GM12892 (cell line): ENCODE measurements at places on chromosomes 2 and 18.

- no peak for DNase-seq
These were observed 48.5 kb downstream of the MAP4K4 start for GRCh38 chr2:101745711-101746694.

- DNase-seq, result no peak
These were observed 67.2 kb upstream of the HDAC4 start for GRCh38 chr2:239467956-239468490.

GRCh38 chr2:130391058-130391871 is 35.4 kb downstream of the PTPN18 start:
- peak; percentile 69 for DNase-seq

- no peak for DNase-seq
These were observed 142.5 kb downstream of the CDH19 start for GRCh38 chr18:66461344-66461743.

GRCh38 chr2:157839162-157839801 is 36.8 kb downstream of the ACVR1 start:
- DNase-seq, result no peak

- DNase-seq, result no peak
These were observed 119.2 kb upstream of the ACVR1C start for GRCh38 chr2:157747695-157748370.

GRCh38 chr2:198161151-198161550 is 356.8 kb downstream of the PLCL1 start:
- no peak for DNase-seq

DNA sequence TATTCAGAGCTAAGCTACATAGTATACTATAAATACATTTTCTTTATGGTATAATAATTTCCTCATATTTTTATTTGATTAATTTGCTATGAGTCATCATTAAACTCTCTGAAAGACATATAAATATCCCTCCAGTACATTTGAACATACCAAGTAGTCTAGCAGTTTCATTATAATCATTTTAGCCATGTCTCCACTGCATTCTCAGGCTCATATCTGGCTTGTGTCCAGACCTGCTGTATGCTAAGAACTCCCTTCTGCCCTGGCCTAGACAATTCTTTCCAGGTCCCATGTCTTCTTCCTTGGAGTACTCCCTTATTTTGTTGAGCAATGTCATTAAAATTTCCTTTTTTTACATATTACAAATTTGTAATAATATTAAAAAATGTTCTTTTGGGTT is 16.6 kb upstream of the DYNC1I2 start:
- no peak for DNase-seq

- DNase-seq, result no peak
These were observed 48.7 kb downstream of the SCN3A start for GRCh38 chr2:165155152-165155551.

DNA sequence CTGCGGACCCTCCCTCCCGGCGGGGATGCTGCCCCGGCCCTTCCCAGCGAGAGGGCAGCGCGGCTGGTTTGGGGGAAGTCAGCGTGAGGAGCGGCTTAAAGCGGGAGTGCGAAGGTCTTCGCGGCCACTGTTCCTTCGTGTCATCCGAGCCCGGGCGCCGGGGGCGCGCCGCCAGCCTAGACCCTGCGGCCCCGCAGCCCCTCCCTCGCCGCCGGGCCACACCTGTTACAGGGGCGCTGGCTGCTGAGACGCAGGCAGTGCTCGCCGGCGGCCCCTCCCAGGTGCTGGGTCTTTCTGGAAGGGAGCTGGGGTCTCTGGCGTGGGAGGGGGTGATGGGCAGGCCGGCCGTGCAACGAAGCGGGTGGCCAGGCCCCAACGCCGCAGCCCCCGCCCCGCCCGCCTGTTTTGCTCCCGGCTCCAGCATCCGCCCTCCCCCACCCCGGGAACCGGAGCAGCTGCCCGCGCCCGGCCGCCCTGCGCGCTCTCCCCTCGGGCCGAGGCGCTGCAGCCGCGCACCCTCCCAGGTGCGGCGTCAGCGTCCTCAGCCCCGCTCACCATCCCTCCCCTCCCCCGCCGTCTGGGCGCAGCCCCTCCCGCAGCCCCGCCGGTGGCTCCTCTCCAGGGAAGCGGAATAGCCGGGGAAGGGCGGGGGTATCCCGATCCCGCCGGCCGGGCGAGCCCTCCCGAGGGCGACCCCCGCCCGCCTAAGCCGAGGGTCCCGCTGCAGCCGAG is 727 bp downstream of the KIF1A start:
- DNase-seq, result no peak

- DNase-seq, result no peak
These were observed 18.1 kb upstream of the LOXHD1 start for GRCh38 chr18:46675112-46675511.

DNA sequence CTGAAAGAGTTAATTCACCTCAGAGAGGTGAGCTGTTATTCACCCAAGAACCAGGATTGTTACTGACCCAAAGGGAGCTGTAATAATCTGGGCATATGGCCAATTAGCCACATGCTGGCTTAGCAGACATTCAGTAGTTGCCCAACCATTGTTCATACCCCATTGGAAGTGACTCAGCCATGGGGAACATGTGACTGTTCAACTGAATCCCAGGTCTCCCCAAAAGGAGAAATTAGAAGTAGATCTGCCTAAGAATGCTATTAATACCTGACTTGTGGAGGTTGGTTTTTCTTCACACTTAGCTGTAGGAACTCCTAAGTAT is 272.6 kb upstream of the UBE2E3 start:
- DNase-seq, result no peak

DNA sequence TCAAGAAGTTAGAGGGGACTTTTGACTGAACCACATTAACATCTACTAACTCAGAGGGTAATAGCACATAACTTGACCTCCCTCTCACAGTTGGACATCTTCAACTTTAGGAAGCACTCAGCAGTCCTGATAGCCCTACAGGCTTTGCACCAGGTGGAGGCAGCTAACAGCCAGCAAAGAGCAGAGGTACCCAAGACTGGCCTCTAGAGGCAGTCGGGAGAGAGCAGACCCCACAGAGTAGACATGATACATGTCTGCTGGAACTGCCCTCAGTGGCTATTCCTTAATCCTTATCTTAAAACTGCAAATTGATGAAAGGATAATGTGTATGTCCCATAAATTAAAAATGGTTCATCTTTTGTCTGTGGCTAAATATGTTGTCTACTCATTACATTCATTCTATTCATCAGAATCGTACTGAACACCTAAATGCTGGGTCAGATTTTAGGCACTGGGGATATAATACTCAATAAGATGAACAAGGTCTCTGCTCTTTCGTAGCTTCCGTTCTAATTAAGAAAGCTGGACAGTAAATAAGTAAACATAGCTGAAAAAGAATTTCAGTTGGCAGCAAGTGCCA is 49.8 kb downstream of the CAB39 start:
- DNase-seq, result no peak

- DNase-seq, result no peak
These were observed 21.0 kb downstream of the SPOPL start for GRCh38 chr2:138522556-138522955.

- DNase-seq, result no peak
These were observed 20.0 kb upstream of the ASB18 start for GRCh38 chr2:236284208-236284607.

- no peak for DNase-seq
These were observed 92.1 kb downstream of the LRRC30 start for GRCh38 chr18:7322817-7323485.

DNA sequence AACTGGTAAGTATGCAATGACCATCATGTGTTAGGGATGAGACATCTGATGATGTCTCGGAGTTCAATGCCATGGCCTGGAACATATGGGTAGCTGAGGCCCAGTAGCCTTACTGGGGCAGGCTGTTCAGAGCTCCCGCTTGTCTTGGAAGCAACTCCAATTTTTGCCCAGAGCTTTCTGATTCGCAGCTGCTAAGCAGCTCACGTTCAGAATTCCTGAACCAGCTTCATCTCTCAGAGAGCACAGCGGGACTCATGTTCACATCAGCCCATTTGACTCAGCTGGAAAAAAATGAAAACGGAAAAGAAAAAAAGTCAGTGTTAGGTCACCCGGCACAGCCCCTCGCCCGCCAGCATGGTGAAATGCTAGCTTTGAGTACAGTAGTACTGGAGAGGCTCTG is 16.8 kb upstream of the LRATD1 start:
- DNase-seq, result no peak

GRCh38 chr2:181183878-181184542 is 203.6 kb downstream of the UBE2E3 start:
- DNase-seq, result no peak

DNA sequence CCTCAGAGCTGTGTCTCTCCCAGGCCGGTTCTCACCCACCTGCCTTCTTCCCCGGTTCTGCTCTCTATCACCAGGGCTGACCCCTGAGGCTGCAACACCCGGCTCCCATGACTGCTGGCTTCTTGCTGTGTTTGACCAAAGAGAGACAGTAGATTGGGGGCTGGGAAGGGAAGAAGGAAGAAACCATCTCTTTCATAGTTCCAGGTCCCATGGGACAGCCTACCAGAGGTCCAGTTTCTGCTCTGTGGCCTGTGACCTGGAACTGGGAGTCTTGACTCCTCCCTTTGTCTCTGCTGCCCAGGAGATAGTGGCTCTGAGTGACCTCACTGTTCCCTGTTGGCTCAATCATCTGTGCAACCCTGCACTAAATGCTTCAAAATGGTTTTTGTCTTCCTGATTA is 38.1 kb downstream of the ALPK2 start:
- no peak for DNase-seq
